Left renal pelvis (tissue), 4 donors: ENCODE measurements at places on chromosomes 6 and 20. TPM values are rescaled to one million over a fixed set of nuclear protein-coding genes. Genes with fewer than 3 reads are reported as not detected.

DNA sequence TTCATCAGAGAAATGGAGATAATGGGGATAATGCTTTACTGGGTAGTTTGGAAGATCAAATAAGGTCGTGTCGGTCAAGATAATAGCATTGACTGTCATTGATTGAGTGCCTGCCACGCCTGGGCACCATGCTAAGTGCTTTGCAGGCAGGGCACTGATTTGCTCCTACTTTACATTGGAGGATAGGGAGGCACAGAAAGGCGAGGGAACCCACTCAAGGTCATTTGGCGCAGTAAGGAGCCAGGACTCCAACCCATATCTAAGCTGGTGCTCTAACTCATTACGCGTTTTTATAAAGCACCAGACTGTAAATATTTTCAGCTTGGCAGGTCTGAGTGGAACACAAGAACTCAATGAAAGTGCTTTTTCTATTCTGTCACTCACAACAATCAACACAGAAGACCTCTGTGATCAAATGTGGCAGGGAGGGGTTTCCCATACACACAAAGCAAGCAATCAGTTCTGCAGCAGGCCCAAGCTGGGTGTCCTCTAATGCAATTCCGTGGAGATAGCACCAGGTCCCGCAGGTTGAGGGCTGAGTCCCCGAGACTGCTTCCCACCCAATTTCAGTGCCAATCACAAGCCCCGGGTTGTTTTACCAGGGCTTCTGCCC lies 373.6 kb downstream of the CDH26 start:
- no peak for DNase-seq

GPR63 gene
- 4.2 TPM for polyA plus RNA-seq

VSX1 gene
- polyA plus RNA-seq: not detected

DNA sequence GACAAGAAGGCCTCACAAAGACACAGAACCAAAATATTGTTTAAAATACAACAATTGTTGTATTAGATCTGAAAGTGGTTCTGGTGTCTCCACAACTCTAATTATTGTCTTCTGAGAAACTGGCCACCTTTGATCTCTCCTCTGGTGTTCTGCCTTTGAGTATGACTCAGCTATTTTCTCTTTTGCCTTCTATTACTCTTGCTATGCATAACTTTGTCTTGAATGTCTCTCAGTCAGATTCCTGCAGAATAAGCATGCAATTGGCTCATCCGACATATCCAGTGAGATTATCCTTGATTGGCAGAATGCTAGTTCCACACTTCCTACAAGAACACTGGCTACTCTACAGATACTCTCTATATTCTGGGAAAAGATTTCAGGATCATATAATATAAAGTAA lies 14.3 kb upstream of the EPM2A start:
- DNase-seq: no peak

FBXO9 gene
- polyA plus RNA-seq: 98.4 TPM

ZC2HC1B gene
- polyA plus RNA-seq: not detected

GRCh38 chr6:138654715-138655634 lies 118.6 kb upstream of the CCDC28A start:
- no peak for DNase-seq

DNA sequence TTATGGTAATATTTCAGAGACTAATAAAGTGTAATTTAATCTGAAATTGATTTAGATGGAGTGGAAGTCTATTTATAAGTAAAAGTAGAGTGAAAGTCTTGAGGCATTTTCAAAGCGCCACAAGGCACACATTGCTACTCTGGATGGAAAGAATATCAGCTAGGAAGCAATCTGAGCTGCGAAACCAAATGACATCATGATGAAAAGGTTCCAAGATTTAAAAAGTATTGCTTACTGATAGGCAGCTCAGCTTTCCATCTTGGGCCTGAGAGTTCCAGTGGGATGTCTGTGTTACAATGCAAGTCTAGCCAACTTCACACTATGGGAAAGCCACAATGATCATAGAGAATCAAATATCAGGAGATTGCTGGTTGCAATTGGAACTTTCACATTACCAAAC lies 126.9 kb upstream of the VGLL2 start:
- DNase-seq: no peak

GRCh38 chr6:41200296-41200900 lies 551 bp downstream of the TREML2 start:
- DNase-seq: no peak

SLC17A4 gene
- 0.82 TPM for polyA plus RNA-seq

TDRD6 gene
- 2.0 TPM for polyA plus RNA-seq

SLC17A1 gene
- polyA plus RNA-seq: 30.7 TPM

RIPOR3 gene
- 5.4 TPM for polyA plus RNA-seq

DNA sequence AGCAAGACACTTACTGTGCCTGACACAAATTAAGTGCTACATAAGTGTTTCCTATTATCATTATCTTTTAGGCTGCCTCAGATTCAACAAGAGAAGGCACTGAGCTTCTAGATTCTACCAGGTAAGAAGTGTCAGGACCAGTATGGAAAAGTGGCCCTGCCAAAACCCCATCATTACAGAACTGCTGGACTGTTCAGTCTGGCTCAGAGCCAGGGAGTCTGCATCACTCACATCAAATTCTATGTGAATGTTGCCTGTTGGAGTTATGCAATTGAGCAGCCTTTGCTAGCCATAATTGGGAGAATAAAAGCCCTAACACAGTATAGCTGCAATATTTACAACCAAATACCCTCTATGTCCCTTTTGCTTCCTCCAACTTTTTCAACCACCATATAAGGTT lies 70.9 kb downstream of the ATG5 start:
- no peak for DNase-seq

DNA sequence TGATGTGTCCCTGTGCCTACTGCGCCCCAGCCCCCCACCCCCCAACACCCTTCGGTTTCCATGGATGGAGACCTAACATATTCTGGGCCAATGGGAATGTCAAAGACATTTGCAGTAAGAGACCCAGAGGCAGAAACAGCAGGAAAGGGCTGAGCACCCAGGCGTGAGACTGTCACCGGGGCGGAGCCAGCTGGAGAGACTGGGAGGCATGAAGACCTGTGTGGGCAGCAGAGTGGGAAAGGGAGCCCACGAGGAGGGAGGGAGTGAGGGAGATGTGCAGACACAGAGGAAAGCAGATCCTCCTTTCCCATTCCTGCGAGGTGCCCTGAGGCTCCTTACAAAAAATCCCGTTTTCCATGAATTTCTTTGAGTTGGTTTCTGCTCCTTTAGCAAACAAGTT lies 150.2 kb downstream of the FOXC1 start:
- no peak for DNase-seq

DNA sequence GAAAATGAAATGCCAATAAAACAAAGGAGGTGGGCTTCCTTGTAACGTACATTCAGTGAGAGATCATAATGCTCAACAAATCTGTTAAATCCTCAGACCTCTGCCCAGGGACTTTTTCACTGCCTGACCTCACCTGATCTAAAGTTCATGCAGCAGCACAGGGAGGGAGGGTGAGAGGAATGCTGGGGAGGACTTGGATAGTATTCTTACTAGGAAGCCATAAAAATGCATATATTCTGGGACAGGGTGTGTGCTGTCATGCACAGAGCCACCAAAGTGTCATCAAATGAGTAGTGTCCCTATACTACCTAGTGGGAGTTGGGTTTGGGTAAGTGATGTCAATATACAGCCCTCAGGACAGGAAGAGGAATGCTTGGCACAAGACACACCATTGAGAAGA lies 32.6 kb downstream of the CLIC5 start:
- DNase-seq: no peak

- DNase-seq: no peak
These were observed 102.9 kb downstream of the CTNNBL1 start for GRCh38 chr20:37796733-37797132.

- no peak for DNase-seq
These were observed 8.3 kb upstream of the VWA7 start for GRCh38 chr6:31785475-31785874.

COL12A1 gene
- polyA plus RNA-seq: 194 TPM

DNA sequence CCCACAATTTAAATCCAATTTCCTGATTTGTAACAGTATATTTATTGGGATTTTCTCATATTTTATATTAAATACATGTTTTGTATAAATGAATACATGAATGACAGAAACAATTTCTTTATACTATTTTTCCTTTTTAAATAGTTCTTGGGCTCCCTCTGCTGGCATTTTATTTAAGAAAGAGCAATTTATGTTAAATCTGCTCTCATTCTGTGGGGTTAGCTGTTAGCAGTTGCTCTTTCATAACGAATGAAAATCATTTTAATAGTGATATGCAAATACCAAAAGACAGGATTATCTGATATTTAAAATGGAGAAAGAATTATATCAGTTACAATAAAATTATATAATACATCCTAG lies 118.3 kb downstream of the RALGAPA2 start:
- no peak for DNase-seq

CSNK2B gene
- polyA plus RNA-seq: 243 TPM

GRCh38 chr6:107962723-107963122 lies 4.7 kb upstream of the SEC63 start:
- no peak for DNase-seq

HSPA1L gene
- 3.4 TPM for polyA plus RNA-seq

GRCh38 chr6:163559661-163560060 lies 145.1 kb downstream of the QKI start:
- no peak for DNase-seq

- DNase-seq: no peak
These were observed 149.2 kb downstream of the JARID2 start for GRCh38 chr6:15395087-15395486.

DNA sequence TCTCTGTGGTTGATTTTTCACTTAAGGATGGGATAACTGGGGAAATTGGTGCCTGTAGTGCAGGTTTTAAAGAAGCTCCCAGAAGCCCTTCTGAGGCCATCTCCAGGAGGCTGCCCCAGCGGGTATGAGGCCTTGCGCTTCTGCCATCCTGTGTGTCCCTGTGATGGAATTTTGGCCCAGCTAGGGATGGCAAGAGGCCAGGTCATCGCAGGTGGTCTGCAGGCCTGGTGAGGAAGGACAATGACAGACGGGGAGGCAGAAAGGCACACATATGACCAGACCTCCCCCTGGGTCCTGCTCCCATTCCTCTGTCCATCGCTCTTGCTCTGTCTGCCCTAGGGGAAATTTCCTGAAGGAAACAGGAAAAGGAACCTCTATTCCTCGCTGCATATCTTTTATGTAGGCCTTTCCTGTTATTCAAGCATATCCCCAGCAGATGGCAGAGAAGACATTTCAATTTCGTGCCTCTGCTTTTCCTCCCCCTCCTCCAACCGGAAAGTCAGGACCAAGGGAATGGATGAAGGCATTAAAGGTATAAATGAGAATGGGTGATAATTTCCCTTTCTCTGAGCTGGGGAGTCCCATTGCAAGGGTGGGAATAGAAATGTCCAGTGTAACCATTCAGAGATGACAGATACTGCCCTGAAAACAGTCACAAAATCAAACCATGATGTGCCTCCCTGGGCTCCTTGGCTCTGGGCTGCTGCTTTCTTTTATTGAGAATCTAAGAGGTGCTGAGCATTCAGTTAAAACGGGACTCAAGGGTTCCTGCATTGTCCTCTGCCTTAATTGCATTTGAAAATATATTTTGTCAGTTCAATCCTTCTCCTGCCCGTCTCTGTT lies 17.6 kb upstream of the HLA-F start:
- peak; percentile 14 for DNase-seq

DNA sequence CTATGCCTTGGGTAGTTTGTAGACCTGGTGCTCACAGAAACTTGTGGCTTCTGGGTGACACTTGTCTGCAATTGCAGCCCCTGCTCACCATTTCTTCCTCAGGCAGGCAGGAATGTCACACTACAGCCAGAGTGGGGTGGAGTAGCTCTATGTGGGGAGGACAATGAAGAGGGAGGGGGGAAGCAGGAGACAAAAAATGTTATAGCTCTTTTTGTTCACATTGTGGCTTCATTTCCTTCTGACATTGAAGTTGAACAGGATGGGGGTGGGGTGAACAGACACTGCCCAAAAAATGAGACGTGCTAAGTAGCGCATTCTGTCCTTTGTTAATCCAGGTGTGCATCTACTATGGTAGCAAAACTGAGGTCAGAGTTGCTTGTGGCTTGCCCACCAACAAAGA lies at the start of gene THEMIS:
THEMIS (minus strand) TSS at position 124 of the 400 bp plus-strand sequence. CDS start 126 bp downstream, outside the sequence.
- no peak for DNase-seq

MATN4 gene
- polyA plus RNA-seq: 0.41 TPM

DUSP15 gene
- 16.0 TPM for polyA plus RNA-seq

DNA sequence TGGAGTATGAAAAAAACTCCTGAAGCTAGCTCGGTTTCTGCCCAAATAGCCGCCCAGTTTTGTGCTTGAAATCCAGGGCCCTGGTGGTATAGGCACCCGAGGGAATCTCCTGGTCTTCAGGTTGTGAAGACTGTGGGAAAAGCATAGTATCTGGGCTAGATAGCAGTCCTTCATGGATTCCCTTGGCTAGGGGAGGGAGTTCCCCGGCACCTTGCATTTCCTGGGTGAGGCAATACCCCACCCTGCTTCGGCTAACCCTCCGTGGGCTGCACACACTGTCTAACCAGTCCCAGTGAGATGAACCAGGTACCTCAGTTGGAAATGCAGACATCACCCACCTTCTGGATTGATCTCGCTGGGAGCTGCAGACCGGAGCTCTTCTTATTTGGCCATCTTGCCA lies 184.5 kb upstream of the SLC35B3 start:
- no peak for DNase-seq

MUC22 gene
- polyA plus RNA-seq: not detected

SLC32A1 gene
- polyA plus RNA-seq: 2.0 TPM

GRCh38 chr20:45927071-45927878 lies 7.2 kb upstream of the PCIF1 start:
- no peak for DNase-seq

DNA sequence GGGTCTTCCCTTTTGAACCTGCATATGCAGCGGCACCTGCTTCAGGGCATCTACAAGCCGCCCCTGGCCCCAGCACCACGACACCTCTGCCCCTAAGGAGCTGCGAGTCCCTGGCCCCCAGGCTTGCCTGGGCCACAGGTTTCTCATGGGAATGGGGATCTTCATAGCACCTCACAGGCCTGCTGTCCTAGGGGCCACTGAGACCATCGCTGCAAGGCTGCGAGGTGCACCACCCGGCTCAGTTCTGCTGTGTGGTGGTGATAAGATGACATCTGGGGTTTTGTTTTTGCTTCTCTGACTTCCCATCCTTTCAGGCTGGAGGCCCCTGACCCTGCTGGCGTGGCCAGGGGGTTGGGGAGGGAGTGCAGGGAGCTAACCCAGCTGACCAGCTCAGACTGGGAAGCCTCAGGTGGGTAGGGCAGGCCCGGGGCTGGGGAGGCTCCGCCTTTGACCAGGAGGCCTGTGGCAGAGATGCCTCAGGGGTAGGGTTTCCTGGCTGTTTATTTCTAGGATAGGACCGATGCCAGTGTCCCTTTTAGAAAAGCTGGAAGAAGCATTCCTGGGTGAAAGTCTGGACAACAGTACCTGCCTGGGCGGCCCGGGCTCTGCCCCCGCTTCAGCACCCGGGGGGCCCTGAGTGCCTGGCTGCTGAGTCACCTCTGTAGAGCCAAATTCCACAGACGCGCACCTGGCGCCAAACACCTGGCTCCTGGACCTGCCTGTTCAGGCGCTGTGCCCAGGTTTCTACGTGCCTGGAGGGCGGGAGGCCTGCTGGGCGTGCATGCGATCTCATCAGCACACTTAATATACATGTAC lies 264.7 kb downstream of the DLL1 start:
- DNase-seq: no peak

- no peak for DNase-seq
These were observed 62.9 kb upstream of the TULP4 start for GRCh38 chr6:158249340-158249836.
